ENCODE measurements at places on chromosomes 16 and 17.
A peak's percentile ranks its signal among the peaks of the same experiment; 100 is the strongest.

- DNase-seq, result no peak
Observed at GRCh38 chr17:27930000-27930399, 36.8 kb upstream of the LYRM9 start.

DNA sequence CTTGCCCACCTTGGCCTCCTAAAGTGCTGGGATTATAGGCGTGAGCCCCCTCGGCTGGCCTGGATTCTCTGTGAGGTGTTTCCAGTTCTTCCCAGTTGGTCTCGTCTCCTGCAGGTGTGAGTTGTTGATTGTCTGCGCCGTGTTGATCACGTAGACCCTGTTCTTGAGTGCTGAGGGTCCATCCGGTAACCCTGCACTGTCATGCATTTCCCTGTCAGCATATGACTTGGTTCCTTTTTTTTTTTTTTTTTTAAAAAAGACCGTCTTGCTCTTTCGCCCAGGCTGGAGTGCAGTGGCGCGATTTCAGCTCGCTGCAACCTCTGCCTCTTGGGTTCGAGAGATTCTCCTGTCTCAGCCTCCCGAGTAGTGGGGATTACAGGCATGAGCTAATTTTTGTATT is 17.3 kb downstream of the MGRN1 start:
- no peak for DNase-seq

GRCh38 chr17:29593591-29594518 is 923 bp downstream of the ANKRD13B start:
- peak; percentile 31 for DNase-seq

DNA sequence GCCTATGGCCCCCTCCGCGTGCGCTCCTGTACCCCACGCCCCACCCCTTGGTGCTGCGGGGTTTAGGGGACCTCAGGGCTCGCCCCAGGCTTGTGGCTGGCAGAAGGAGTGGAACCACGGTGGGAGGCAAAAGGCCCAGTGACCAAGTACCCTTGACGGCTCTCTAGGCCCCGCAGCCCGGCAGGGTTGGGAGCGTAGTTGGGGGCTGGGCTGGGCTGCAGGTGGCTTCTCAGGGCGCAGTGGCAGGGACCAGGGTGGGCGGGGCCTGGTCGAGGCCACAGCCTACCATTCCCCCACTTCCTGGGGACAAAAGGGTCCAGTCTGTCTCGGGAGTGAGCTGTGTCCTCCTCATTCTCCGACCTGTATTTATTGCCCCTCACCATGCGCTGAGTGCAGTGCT is 124.9 kb downstream of the RBFOX3 start:
- DNase-seq, result no peak

GRCh38 chr17:77482375-77483127 is 341.8 kb downstream of the SEC14L1 start:
- no peak for DNase-seq

GRCh38 chr17:50392621-50393020 is 4.7 kb downstream of the LRRC59 start:
- DNase-seq, result no peak

DNA sequence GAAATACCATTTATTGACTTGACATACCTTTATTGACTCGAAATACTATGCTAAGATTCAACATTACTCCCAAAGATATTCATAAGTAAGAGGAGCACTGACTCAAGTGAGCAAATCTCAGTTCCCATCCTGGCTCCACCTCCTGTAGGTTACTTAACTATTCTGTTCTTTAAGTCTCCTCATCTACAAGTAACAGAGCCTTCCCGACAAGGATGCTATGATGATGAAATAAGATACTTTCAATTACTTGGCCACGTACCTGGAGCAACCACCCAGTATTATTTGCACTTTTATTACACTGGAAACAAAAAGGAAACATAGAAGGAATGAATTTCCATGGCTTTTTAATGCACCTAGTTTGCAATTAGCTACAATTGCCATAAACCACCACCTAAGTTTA is 16.3 kb downstream of the KANSL1 start:
- DNase-seq, result no peak

DNA sequence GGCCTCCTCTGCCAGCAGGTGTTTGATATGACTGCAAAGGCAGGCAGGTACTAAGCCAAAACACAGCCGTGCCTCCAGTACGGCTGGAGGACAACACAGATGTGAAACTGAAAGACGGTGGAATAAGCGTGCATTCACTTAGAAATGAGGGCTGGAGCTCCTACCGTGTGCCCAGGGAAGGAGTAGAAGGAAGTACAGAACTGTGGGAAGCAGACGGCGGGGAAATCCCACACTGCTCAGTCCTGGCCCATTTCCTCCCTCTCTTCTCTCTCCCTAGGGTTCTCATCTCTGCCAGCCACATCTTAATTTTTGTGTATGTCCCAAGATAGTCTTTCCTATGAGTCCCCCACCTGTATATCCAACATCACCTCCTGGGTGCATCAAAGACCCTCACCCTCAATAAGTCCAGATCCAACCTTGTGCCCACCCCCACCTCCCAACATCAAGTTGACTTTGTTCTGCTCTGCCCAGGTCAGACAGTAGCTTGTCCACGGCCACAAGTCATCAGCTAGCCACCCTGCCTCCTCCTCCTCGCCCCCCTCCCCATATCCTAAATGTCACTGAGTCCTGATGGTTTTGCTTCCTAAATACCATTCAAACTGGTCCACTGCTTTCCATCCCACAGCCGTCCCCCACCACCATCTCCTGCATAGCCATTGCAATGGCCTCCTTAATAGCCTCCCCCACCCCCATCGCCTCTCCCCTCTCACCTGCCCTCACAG is 77.1 kb upstream of the RPL38 start:
- DNase-seq, result no peak

- DNase-seq, result no peak
Observed at GRCh38 chr16:88045820-88046303, 94.6 kb downstream of the BANP start.

GRCh38 chr17:80423536-80424225 is 8.7 kb downstream of the ENDOV start:
- DNase-seq, result no peak

DNA sequence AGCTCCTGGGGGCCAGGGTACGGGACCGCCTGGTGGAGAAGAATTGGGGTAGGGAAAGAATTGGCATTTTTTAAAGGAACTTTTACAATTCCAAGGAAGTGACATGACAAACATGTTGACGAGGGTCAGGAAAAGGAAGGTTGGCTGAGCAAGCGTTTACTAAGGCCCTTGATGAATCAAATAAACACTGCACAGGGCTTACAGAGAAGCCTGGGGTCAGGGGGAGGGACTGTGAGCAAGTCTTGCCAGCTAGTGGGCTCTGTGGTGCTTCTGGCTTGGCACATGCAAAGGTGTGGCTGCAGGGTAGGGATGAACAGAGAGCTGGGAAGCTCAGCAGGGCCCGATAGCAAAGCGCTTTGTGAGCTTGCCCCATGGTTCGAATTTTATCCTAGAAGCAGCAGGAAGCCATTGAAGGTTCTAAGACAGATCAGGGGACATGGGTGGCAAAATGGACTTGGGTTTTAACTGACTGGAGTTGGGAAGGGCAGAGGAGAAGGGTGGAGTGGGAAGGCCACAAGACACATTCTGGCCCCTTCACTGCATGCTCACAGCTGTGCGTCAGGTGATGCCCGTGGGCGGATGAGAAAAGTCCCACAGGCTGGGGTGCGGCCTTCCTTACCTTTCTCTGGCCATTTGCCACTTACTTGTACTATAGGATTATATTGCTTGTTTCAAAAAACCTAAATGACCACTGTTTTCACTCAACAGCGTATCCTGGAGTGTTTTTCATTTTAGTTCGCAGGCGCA is 117.8 kb downstream of the SOCS1 start:
- DNase-seq, result no peak

DNA sequence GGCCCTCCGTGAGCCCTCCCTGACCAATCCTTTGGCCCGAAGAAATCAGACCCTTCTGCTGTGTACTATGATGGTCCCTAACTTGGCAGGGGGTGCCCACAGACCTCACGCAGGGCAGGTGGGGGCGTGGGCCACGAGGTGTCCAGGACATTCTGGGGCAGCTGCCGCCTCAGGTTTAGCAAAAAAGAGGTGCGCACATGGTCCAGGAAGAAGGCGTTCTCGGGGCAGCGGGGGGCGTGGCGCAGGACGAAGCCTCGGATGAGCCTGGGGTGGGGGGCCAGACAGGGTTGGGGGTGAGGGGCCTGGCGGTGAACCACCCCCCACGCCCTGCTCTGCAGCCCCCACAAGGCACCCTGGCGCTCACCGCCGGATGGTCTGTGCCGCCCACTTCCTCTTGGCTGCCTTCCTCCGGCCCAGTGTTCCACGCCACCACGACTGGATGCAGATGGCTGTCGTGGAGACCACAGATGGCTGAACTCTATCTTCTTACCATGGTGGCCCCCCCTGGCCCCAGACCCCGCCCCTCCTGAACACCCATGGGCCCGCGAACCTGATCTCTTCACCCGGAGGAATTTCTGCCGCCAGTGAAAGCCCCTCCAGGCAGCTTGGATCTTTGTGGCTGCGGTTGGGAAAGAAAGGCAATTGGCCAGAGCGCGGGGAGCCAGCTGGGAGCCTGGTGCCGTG is 14.2 kb upstream of the CRK start:
- no peak for DNase-seq

DNA sequence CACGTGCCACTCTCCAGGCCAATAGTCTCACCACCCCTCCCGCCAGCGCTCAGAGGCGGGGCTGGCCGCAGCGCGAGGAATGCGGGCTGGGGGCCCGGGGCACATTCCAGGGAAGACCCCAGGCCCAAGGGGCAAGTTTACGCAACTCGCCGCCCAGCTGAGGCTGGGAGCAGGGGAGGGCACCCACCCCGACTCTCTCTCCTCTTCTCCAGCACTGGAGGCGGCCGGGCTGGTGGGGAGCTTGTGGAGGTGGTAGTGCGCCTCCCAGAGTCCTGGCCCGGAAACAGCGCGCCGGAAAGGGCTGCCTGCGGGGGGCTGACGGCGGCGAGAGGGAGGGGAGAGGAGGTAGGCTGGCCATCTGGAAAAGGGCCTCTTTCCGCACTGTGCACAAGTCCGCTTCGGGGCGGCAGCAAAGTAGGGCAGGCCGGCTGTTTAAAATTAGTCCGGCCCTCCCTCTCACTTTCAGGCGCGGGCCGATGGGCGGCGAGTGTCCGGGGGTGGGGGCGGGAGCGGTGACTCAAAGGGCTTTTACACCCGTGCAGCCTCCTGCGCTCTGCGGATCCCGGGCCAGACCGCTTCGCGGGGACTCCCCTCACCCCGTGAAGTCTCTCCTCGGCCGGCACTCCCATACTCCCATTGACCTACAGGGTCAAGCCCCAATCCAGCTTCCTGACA is 1.1 kb downstream of the FHOD1 start:
- peak; percentile 28 for DNase-seq

GRCh38 chr16:80973991-80974390 is 32.7 kb downstream of the CMC2 start:
- DNase-seq, result no peak

DNA sequence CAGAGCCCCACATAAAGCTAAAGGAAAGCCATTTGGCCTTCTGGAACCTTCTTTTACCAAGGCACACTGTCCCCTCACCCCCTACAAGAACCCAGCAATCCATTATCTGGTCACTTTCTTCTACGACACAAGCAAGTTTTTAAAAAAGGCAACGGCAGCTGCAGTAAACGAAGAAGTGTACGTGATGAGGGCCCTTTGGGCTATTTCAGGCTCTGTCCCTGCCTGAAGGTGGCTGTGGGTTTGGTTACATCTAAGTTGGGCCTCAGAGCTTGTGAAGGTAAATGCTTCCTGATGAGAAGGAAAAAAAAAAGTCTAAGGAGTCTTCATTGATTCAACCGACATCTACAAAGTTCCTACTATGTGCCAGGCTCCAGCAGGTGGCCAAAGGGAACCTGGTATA is 35.4 kb downstream of the XYLT1 start:
- no peak for DNase-seq

- DNase-seq, result no peak
Observed at GRCh38 chr17:17077101-17077500, 34.8 kb downstream of the MPRIP start.

DNA sequence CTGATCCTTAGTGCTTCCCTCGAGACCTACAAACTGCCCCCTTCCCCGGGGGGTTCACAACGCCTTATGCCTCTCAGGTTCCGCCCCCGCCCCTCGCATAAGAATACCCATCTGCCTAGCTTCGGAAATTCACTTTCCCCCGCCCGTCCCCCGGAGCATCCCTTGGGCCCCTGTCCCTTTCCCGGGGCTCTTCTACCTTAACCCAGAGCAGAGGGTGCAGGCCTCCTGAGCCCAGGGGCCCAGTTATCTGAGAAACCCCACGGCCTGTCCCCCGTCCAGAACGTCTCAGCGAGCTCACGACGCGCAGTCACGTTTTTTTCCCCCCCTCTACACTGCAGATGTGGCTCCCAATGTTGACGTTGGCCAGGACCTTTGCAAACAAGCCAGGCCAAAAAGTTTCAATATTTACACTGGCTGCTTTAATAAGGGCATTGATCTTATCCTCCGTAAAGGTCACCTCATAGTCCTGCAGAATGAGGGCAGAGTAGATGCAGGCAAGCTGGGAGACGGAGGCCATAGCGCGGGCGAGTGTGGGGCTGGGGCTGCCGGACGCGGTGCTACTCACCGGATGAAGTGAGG is 1.4 kb upstream of the NBR1 start:
- DNase-seq, result no peak

GRCh38 chr16:57464523-57464922 is 2.0 kb downstream of the POLR2C start:
- DNase-seq, result no peak

GRCh38 chr17:64240261-64240740 is 22.8 kb downstream of the TEX2 start:
- no peak for DNase-seq

- DNase-seq, result no peak
Observed at GRCh38 chr16:19840524-19841110, 44.0 kb downstream of the GPRC5B start.

DNA sequence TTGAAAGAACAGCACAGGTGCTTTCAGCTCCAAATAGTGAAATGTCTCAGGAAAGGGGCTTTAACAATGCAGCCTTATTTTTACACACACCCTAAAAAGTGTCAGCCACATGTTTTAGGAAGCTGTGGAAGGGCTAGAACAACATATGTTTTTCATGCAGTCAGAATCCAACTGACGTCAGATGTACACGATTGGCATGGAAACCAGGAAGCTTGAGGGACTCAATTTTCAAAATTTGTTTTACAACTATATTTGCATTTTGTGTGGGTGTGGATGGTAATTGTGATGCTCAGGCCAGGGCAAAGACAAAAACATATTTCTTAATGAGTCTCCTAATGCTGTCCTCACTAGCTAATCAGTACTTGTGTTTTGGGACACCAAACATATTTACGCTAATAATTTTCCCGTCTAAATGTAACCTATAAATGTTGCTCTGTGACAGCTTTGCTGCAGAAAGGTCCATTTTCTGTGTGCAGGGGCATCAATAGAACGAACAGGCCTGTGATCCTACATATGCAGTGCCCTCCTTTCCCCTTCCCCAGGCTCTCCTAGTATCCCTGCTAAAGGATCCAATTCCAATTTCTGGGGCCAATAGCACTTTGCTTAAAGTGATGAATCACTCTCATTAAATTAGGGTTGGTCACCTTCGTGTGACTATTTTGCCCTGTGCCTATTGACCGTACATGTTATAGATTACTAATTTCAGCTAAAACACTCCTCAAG is 434.0 kb upstream of the CDH5 start:
- DNase-seq, result no peak

Data from stimulated activated CD4-positive, alpha-beta T cell treated with anti-CD3 and anti-CD28 coated beads, Interleukin-4, amount 100 ng/mL, for 4 hours (primary cell).